ENCODE measurements at places on chromosomes 2 and 18.

DNA sequence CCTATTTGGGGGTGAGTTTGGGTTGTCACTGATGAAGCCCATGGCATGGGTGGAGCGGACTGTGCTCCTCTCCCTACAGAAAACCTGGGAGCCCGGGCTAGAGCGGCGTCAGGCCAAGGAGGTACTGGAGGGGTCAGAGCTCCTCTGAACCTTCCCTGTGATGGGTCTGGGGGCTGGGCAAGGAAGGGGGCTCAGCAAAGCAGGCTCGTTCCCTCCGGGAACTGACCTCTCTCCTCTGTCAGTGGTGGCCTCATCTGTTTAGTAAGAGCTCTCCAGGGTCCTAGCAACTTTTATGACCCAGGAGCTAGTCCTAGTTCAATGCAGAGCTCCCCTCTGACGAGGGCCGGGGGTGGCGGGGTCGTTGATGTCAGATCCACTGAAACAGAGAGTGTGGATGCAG, 62.4 kb upstream of the OTOF start:
- no peak for DNase-seq

- no peak for DNase-seq
Observed at GRCh38 chr2:204545861-204546735, 823 bp downstream of the PARD3B start.

DNA sequence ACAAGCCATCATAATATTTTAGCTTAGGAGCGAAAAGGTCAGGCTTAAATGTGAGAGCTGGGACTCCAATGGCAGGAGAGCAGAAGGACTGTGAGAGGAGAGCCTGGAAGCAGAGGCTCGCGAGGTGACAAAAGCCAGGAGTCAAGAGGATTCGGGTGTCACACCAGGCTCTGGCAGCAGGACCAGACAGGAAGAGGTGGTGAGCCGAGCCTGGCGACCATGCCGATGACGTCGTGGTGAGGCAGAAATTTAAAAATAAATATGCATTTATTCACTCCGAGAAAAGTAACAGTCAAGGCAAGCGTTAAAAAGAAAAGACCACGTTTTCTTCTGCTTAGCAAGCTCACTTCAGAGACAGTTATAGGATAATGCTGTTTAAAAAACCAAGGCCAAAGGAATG, 31.3 kb upstream of the ZNF236 start:
- DNase-seq: no peak

GRCh38 chr18:73245345-73245744, 377.6 kb upstream of the NETO1 start:
- no peak for DNase-seq

DNA sequence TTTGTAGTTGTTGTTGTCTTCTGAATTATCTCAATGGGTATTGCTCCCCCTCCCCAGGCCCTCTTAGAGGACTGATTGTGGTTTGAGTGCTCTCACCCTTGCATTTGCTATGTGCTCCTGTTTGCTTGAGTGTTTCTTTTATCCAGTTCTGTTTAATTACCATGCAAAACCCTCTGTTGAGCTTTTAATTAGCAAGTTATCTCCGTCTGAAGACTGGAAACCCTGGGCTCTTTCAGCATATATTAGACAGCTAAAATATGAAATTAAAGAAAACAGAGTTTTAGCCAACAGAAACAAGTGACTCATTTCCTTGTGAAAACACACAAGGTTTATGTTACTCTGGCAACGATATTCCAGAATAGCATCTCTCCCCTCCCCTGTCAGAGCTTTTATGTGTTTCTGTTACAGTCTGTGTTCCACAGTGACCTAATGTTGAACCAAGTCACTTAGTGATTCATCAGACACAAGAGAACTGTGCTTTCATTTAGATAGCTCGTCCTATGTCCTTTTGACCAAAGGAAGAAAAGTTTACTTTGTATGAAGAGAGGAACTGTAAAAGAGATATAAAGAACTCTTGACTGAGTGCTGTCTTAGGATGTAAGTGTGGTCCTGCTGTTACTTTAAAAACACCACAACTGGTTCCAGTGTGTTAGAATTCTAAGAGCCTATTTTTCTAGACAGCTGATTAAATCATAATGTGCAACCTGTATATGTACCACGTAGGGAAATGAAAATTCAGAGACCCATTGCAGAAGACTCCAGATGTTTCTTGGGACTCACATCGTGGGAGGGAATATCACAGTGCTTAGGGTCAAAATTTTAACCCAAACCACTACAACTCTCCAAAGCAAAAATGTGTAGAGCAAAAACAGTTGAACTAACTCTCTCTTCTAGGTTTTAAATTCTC, 172.8 kb upstream of the RBMS1 start:
- peak; percentile 85 for DNase-seq
